ENCODE measurements at places on chromosomes 16 and 17.

DNA sequence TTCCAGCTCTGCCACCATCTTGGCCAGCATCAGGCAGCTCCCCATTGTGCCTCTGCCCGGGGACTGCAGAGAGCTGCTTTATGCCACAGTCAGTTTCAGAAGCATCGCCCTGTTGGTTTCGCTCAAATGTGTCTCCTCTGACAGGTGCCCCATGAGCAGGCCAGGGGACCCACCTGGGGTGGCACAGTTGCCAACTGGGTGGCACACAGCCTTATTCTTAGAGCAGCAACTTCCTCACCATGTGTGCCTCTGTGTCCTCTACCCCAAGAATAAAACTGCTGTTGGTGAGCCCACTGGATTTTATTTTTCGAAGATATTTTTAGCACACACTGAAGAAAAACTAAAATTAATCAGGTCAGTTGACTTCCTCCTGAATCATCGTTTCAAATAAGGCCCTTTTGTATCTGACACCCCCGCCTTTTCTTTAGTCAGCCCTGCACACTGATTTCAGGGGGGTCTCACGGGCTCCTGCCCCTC is 44.9 kb upstream of the CACNG5 start:
- no peak for DNase-seq

GRCh38 chr16:9650284-9650683 is 531.9 kb downstream of the GRIN2A start:
- no peak for DNase-seq

DNA sequence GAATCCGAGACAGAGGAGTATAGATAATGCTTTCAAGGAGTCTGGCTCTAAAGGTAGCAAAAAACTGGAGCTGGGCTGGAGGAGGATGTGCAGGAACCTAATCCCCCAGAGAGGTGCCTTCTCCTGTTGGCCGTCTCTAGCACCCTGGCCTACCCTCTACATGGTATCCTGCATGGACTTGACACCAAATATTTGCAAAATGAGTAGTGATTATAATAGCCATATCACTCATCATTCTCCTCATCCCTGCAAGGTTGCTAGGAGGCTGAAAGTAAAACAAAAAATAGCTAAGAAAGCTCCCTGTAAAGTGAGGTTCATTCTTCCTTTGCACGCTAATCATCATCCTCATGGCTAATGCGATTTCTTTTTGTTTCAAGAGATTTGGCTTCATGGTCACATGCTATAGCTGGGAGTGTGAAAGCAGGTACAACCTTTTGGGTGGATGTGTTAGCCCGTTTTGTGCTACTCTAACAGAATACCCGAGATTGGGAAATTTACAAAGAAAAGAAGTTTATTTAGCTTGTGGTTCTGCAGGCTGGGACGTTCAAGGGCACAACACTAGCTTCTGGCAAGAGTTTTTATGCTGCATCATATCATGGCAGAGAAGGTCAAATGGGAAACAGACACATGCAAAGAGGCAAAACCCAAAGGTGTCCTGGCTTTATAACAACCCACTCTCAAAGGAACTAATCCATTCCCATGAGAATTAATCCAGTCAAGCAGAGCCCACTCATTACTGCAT is 27.1 kb upstream of the CIITA start:
- DNase-seq: no peak

- DNase-seq: no peak
These were observed 16.2 kb downstream of the GPRC5B start for GRCh38 chr16:19868421-19868820.

DNA sequence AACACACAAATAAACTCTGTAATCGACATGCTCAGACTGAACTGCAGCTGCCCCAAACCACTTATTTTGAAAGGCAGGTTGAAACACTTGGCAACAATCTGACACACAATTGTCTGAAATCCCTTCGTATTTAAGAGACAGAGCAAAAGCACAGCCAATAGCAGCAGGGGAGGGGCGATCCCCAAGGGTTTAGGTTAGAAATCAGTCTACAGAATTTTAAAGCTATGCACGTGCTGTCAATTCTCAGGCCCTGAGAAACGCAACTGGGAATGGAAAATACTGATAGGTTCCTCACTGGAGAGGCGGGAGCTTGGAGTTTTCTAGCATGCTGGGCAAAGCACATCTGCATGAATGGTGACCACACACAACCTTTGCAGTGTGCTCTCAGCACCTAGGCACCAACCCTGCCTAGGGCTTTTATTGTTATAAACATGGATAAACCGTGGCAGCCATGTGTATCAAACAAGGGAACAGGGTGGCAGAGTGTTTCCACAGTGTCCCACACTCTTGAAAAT is 168.0 kb downstream of the AATF start:
- no peak for DNase-seq

GRCh38 chr17:40490289-40490853 is 11.1 kb downstream of the TNS4 start:
- no peak for DNase-seq

- DNase-seq: no peak
These were observed 667 bp downstream of the OGFOD1 start for GRCh38 chr16:56451753-56452689.

- DNase-seq: no peak
These were observed 37.9 kb downstream of the SIAH1 start for GRCh38 chr16:48347191-48347865.

DNA sequence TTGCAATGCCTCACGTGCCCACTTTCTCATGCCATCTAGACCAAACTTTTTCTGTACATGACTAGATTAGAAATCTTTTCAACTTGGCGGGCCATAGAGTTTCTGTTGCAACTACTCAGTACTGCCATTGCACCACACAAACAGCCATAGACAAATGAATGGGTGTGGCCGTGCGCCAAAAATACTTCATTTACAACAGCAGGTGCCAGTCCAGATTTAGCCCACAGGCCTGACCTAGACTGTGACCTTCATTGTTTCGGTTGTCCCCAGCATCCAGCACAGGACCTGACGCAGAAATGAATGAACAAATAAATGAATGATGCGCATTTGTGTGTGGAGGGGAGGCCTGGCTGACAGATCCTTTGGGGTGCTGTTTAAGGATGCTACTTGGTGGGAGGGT is 14.3 kb upstream of the PDK2 start:
- DNase-seq: no peak

- DNase-seq: no peak
These were observed 54.4 kb upstream of the YPEL2 start for GRCh38 chr17:59277031-59277430.

GRCh38 chr17:81483862-81484194 is 28.8 kb downstream of the ACTG1 start:
- DNase-seq: no peak

- DNase-seq: peak; percentile 39
These were observed 66.4 kb downstream of the SCNN1B start for GRCh38 chr16:23368469-23368868.

DNA sequence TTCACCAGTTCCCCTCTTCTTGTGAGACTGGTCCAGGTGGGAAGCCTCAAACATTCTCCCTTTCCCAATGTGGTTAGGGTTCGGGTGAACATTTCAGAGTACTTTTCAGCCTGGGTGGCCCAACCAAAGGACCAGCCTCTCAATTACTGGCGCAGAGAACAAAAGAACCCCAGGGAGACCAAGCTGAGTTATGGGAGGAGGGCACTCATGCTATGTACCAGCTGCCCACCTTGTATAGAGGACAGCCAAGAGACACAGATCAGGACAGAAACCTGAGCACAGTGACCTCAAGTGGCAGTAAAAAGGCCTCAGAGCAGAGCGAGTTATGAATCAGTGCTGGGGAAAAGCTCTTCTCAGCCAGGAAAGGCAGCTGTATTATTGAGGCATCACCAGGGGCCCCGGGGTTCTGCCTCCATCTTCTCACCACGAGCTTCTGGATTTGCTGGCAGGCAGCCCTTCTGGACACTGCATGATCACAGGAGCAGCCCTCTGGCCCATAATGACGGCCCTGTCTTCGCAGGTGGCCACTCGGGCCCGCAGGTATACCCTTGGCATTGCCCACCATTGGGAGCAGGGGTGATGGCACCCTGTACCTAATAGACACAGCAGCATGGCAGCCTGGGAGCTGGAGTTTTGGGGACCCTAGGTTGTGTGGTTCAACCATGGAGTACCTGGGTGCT is 3.8 kb downstream of the G6PC3 start:
- DNase-seq: no peak

DNA sequence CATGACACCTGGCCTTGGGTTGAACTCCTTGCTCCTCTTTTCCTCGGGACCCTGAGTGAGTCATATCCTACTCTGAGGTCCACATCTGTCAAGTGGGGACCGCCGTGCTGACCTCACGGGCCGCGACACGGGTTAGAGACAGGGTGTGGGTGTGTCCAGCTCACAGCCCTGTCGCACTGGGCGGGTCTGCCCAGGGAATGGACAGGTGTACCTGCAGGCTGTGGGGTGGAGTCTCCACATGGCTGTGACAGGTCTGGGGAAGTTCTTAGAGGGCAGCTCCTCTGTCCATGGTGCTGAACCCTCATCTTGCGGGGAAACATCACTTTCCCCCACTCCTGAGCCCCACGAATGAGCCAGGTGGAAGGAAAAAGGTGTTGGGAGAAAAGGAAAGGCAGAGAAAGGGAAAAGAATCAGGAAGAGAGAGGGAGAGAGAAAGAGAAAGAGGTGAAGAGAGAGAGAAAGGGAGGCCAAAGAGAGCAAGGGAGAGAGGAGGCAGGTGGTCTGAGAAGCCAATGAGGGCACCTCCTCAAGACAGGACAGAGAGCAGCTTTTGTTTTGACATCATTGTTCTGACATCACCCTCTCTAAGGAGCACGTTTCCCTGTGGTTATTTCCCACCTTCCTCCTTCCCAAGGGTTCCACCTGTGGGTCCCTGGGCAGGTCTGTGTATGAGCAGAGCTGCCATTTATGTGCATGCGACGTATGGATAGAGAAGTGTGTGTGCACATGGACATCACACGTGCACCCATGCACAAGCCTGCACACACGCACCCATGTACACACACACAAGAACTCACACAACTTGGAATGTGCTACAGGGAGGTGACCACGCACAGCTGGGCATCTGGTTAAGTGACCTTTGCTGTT is 32.6 kb upstream of the CBFA2T3 start:
- DNase-seq: no peak

- no peak for DNase-seq
These were observed 14.2 kb downstream of the CX3CL1 start for GRCh38 chr16:57386381-57386951.

DNA sequence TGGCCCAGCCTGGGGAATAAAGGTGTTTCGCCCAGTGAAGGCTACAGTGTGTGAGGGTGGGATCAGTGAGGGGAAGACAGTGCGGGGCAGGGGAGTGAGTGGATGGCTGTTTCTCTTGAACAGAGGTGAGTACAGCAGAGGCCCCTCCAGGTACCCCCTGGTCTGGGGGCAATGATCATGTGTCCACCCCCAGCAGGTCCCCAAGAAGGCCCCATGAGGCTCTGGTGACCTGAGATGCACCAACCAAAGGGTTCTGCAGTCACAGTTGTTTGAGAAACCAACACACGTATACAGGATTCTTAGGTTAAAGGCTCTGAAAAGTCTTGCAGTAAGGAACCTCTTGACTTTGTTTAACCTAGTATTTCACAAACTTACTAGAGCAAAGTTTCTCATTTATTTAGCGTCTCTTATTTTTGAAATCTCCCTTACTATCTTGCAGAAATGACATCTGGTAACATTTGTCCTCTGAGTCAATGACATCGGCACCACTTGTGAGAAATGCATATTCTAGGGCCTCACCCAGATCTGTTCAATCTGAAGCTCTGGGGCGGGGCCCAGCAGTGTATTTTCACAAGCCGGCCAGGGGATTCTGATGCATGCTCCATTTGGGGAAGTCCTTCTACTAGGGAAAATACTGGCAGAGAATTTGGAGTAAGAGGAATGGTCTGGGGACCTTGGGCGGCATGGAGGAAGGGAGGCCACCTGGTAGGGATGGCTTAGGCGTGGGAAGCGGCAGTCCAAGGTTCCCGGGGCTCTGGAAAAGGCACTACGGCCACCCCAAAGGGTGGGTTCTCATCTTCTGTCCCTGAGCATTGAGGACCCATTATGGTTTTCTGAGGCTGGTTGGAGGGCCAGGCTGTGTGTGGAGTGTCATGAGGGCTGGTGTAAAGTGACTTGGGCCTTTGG is 217.3 kb downstream of the NTN1 start:
- DNase-seq: no peak

DNA sequence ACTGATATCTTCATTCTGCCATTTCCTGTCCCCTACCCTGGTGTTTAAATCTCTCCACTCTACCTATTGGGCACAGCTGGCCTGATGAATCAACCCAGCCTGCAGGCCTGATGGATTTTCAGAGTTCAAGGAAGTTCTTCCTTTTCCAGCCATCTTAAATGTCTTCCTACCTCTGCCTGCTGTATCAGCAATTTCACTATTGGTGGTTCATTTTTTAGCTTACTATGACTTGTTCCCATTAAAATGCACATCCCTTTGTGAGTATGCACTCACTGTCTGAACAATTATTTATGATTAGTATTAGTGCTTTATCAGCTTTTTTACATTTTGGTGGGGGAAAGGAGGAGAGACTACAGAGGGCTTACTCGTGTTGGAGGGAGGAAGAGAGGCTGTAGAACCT is 48.6 kb upstream of the CRHR1 start:
- no peak for DNase-seq

DNA sequence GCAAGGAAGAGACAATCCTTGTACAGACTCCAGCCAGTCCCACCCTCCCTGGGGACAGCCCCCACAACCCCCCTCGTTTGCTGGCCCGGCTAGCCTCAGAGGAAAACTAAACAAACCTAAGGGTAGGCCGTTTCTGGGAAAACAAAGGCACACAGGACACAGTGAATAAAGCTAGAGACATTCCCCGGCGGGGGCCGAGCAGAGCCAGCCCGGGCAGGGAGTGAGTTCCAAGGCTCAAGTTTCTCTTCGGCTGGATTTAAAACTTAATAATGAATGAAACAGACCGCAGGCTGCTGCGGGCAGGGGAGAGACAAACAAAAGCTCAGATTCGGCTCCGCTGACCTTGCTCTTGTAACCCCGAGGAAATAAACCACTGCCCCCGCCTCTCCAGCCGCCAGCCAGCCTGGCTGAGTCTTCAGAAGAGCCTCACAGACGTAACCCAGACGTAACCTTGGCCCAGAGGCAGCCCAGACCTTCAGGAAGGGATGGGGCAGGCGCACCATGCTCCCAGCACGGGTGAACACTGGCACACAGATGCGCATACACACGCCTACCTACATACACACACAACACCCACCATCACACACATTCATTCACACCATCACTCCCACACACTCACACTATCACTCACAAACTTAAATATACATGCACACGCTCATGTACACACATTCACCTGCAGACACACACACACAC is 216.0 kb downstream of the ZNF423 start:
- no peak for DNase-seq

Measured in NCI-H226 (cell line).